ENCODE measurements at places on chromosomes 2 and 18. TPM values are rescaled to one million over a fixed set of nuclear protein-coding genes. Genes with fewer than 3 reads are reported as not detected.

The SPATS2L gene
- 110 TPM for total RNA-seq

The CXCR1 gene
- 26.8 TPM for total RNA-seq

The GKN1 gene
- not detected for total RNA-seq

The C1QL2 gene
- not detected for total RNA-seq

The IL36G gene
- total RNA-seq = not detected

The KCNG2 gene
- total RNA-seq = 2.4 TPM

The CCDC102B gene
- 15.0 TPM for total RNA-seq

The RAX gene
- not detected for total RNA-seq

The FAP gene
- 2.8 TPM for total RNA-seq

The CRYGD gene
- not detected for total RNA-seq

The CYP26B1 gene
- 23.3 TPM for total RNA-seq

The MATN3 gene
- 9.1 TPM for total RNA-seq

Data from omental fat pad (tissue), 4 donors.